ENCODE measurements at places on chromosomes 11 and 22.

DNA sequence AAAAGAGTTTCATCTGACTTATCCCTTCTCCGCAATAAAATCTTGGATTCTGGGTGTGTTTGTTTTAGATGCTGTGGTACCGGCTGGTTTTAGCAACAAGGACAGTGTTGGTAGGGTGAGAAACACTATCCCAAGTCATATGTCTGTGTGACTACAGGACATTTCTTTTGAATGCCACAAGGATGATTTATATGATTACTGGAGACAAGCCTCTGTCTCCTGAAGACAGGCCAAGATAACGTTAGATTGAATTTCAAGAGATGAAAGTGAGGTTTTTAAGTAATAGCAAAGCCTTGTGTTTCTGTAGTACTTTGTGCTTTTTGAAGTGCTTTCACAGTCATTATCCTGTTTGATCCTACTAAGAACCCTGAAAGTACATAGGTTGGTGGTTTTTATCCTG, 101.6 kb downstream of the COMMD9 start:
- no peak for DNase-seq

DNA sequence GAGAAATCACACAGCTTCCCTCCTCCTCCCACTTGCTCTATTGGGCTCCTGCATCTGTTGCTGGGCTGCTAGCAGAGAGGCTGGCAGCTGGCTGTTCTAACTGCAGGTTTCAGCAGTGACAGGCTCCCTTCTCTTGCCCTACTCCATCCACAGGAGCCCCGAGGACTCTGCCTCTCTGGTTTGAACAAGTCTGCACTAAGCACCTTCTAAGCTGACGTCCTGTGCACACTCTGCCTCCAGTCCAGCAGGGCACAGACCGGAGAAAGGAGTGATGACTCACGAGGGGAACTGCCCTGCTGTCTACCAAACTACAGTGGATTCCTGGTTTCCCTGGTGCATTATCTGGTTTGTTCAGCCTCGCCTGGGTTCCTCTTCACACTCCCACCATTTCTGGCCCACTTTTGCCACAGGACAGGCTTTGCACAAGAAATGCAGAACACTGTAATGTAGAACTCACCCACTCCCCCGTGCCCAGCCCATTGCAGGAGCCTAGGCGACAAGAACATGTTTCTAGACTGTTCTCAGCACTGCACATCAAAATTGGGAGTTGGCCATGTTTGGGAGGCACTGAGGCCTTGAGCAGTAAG, 26.0 kb downstream of the IL10RA start:
- no peak for DNase-seq

GRCh38 chr11:19842505-19842904, 129.9 kb downstream of the NAV2 start:
- no peak for DNase-seq

DNA sequence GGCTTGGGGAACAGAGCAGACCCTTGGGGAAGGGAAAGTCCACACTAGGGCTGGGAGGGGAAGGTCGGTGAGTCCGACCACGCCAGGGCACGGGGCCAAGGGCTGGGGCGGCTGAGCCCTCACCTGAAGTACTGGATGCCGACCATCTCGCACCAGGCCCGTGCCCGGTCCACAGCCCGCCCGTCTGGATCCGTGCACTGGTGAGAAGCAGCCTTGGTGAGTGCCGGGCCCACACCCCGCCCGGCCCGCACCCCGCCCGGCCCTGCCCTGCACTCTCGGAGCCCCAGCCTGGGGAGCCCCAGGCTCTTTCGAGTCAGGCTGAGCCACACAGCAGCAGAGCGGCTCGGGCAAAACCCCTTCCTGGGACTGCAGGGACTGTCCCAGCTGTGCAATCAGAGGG, 1.9 kb upstream of the BAIAP2L2 start:
- DNase-seq, result no peak

All from HS-5 (cell line).